Stimulated activated CD8-positive, alpha-beta memory T cell treated with anti-CD3 and anti-CD28 coated beads, Interleukin-4, amount 100 ng/mL, for 24 hours (primary cell): ENCODE measurements at places on chromosomes 12 and 14.

DNA sequence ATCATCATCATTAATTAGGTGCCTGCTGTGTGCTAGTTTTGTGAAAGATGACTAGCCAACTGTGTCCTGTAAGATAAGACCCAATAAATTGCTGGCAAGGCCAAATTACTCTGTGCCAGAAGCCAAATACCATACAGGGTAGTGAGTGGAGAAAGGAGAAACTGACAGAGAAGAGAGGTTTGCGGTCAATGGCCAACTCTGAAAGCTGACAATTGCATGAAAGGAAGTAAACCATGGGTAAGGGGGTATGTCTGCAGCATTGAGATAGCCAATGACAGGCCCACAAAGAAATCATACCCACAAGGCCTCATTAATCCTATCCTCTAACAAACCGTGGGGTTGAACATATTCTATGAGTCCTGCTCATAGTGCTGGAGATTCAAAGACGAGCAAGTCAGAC is 236.6 kb upstream of the CCDC196 start:
- no peak for DNase-seq

DNA sequence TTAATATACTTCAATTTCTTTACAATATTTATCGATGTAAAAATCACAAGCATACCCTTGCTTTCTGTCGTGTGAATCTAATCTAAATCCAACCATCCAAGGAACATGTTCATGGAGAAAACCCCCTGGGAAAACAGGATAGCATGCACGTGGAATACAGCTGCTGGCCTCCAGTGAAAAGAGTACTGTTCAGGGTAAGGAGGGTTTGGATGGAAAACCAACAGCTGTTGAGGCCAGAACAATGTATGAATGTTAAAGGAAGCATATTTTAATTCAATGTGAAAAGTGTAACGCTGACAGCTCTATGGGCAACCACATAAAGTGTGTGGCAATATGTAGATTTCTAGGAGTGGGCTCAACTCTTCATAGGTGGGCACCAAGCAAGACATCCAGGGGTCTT is 344.0 kb downstream of the TMEM132D start:
- DNase-seq: no peak

DNA sequence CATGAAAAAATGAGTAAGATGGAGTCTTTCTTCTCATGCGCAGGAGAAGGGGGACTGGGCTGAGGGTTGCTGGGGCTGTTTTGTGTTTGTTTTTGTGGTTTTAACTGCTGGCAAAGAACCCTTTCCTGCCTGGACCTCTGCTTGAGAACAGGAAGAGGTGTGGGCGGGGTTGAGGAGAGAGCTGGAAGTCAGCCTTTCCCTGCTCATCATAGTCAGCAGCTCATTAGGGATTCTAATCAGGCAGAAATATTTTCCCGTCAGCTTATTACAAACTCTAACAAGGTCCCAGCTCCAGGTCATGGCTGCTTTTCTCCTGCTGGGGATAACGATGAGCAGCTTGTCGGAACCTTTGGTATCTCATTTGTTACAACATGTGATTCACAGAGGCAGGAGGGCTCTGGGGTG is 185.0 kb upstream of the NRXN3 start:
- DNase-seq: no peak

DNA sequence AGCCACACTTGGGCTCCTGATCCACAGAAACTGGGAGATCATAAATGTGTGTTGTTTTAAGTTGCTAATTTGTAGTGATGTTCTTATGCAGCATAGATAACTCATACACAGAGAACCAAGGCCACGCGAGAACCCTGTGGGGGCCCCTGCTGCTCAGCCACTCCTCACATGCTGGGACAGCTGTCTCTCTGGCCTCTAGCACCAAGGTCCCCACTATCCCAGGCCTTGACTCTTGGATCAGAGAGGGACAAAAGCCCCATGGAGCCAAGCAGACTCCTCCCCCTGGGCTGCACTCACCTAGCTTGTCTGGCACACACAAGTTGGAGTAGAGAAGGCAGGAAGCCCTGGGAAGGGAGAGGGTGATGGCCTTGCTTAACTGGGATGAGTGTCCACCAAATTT is 11.3 kb downstream of the PLD4 start:
- DNase-seq: no peak

GRCh38 chr14:60965402-60965801 is 15.5 kb downstream of the TRMT5 start:
- no peak for DNase-seq

DNA sequence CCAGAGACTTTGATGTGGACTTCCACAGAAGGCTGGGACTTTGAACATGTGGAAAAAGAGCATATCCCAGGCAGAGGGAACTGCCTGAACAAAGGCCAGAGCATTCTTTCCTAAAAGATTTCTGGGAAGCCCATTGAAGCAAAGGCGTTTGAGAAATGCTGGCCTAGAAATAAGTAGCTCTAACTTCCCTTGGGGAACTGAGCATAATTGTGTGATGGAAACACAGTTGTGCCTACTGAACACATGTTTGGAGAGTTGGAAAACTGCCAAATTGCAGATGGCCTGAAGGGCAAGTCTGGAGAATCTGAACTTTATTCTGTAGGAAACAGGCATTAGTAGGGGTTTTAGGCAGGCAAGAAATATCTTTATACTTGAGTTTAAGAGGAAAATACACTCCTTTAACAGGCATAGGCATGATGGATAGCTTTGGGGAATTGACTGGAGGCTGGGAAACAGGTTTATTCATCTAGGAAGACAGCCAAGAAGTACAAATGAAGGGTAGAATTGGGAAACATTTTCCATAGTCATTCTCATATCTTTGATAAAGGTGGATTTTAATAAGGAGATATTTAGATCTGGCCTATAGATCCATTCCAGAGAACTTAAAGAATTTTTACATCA is 134.1 kb downstream of the TPH2 start:
- no peak for DNase-seq

DNA sequence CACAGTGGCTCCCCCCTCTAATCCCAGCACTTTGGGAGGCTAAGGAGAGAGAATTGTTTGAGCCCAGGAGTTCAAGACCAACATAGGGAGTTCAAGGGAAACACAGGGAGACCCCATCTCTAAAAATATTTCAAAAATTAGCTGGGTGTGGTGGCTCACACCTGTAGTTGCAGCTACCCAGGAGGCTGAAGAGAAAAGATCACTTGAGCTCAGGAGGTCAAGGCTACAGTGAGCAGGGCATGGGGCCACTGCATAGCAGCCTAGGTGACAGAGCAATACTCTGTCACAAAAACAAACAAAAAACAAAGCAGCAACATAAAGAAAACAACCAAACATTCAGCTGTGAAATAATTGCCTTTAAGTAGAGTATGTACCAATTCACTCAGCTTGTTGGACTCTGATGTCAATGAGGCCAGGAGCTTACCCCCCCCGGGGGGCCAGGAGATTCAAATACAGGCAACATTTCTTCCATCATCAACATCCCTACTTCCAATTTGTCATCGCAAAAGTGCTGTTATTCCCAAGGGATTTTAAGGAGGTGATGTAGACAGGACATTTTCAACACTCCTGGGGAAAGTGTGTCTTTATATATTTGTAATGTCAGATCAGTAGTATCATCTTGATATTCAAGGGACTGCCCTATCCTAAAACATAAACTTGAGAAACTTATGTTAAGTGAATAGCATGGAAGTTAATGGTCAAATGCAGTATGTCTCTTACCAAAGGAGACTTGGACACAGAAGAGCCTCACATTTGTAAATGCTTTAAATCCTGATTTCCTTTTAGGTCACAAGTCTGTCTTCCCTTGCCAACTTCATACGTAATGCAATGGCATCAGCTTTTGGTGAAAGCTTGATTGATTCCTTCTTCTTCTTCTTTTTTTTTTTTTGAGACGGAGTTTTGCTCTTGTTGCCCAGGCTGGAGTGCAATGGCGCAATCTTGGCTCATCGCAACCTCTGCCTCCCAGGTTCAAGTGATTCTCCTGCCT is 40.6 kb upstream of the AEBP2 start:
- DNase-seq: no peak

GRCh38 chr14:24079491-24080141 is 8.3 kb downstream of the CPNE6 start:
- DNase-seq: no peak

- no peak for DNase-seq
These were observed 121.4 kb downstream of the EFCAB11 start for GRCh38 chr14:89833120-89833532.

DNA sequence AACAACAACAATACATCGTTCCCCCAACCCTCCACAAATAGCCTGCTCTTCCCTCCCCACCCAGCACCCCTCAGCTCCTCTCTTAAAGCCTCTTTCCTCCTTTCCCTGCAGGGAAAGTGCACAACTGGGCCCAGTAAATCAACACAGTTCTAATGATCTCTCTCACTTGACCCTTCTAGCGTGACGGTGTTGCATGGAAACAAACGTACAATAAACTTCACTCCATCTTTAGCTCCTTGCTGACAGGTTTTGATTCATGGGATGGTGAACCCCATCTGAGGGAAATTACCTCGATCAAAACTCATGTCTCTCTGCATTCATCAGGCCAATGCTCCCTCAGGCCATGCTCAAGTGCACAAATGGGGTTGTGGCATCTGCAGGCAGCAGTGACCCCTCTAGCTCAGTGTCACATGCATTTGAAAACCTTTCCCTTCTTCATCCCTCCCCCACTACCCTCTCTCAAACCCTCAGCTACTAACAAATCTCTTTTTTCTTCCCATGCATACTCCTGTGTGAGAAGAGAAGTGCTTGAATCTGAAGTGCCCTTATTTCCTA is 22.9 kb downstream of the GDF11 start:
- DNase-seq: no peak

DNA sequence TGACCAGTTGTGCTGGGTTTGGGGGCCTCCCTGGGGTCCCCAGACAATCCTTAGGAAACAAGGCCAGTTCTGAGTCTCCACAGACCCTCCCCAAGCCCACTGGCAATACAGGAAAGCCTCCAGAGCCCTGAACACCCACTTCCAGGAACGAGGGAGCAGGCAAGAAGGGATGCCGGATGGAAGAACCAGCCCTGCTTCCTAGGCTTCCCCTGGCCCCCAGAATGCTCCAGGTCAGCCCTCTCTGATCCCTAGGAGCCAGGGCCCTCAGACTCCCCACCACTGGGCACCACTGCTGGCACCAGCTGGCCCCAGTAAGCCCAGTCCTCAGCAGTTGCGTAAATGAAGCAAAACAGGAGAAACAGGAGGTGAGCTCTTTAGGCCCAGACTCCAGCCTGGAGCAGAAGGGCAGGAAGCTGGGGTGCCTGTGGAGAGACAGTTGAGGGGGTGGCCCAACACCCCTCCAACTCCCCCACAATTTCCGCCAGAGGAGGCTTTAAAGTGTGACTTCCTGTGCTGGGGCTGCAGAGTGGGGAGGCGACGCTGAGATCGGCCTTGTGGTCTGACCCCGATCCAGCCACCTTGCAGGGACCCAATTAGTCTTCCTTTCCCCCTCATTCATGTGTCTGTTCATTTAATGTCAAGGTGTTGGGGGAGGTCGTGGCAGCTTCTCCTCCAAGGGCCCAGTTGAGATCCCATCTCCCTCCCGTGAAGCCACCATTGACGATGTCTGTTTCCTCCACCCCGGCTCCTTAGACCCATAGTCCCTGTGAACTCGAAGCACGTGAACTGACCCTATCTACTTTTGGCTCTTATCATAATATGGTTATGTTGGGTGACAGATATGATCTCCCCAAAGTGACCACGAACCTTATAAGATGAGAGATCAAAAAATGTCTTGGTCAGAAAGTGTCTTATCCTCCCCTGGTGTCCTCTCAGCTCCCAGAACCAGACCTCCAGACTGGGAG is 4.7 kb downstream of the TNFRSF1A start:
- DNase-seq: peak; percentile 39

DNA sequence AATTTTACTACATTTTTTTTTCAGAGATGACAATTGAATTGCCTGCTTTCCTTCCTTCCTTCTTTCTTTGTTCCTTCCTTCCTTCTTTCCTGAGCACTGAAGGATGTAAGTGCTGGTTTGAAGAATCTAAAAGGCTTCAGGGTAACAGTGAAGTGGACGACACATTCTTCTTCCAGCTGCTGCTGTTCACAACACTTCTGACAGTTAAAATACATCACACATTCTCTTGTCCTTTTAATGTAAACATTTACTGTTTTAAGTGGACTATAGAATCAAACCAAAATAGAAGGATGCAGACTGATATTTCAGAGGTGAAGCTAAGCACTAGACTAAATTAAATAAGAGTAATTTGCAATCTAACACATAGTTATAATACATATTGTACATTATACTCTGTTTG is 151.5 kb downstream of the MSRB3 start:
- DNase-seq: no peak

GRCh38 chr14:40581264-40581663 is 1025.4 kb upstream of the LRFN5 start:
- no peak for DNase-seq

DNA sequence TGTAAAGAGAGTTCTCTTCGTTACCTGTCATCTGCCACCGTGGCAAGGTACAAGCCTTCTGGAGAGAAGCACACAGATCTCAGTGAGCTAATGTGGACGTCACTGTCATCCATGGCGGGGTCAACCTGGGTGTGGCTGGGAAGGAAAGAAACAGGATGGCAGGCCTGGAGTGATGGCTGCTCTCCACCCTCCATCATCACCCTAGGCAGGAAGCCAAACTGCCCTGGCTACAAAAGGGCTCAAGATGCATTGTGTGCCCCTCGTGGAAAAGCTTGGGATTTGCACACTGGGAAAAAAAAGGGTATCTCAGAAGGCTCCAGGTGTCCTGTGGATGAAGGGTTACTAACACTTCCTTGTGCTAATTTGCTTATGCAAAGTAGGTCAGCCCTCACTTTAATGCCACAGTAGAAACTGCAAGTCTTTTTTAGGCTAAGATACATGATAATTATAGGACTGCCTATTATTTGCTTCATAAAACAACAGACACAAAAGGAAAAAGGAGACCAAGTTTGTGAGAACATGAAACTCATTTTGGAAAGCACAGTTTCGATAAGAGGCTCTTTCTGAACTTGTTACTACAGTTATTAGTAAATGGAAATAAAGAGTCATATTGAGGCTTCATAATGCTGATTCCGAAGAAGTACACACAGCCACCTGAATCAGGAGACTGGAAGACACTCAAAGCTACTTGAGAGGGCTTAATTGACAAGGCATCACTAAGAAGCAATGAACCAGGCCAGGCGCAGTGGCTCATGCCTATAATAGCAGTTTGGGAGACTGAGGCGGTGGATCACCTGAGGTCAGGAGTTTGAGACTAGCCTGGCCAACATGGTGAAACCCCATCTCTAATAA is 18.9 kb downstream of the RFC5 start:
- no peak for DNase-seq

GRCh38 chr14:76713121-76713520 is 48.1 kb upstream of the VASH1 start:
- no peak for DNase-seq

DNA sequence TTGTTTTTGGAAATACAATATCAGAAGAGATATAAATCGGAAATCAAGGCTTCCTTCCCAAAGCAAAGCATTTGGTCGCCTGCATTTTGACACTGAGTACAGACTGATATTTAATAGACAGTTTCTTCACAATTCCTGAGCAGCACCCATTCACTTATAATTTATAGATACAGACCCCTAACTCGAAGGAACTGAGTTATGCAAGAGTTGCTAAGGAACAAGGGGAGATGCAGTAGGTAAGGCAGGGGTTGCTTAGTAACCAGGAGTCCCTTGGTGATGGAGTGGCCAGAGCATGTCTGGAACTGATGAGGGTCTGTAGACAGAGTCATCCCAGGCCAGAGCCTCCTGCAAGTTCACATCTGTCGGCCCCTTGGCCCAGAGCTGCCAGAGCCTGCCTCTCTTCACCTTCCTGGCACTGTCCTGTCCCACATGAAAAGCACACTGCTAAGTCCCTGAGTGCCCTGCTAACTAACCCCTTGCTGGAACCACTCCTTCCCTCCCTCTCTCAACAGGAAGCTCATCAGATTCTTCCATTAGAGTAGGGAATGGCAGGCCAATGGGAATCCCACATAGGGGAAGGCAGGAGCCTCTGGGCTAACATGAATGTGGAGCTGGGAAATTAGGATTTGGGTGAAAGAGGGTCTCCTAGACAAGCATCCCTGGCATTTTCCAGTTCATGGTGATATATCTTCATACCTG is 3.6 kb upstream of the DHRS2 start:
- DNase-seq: no peak
